ENCODE measurements at places on chromosomes 2 and 18. TPM values are rescaled to one million over a fixed set of nuclear protein-coding genes. Genes with fewer than 3 reads are reported as not detected.
A peak's percentile ranks its signal among the peaks of the same experiment; 100 is the strongest.

The SIX2 gene
- 0.65 TPM for total RNA-seq

The FIGN gene
- 13.5 TPM for total RNA-seq

The DYNC1I2 gene
- 66.3 TPM for total RNA-seq

The CAPN14 gene
- total RNA-seq = 0.18 TPM

The NOL4 gene
- total RNA-seq = not detected

The PTPN2 gene
- 15.3 TPM for total RNA-seq

DNA sequence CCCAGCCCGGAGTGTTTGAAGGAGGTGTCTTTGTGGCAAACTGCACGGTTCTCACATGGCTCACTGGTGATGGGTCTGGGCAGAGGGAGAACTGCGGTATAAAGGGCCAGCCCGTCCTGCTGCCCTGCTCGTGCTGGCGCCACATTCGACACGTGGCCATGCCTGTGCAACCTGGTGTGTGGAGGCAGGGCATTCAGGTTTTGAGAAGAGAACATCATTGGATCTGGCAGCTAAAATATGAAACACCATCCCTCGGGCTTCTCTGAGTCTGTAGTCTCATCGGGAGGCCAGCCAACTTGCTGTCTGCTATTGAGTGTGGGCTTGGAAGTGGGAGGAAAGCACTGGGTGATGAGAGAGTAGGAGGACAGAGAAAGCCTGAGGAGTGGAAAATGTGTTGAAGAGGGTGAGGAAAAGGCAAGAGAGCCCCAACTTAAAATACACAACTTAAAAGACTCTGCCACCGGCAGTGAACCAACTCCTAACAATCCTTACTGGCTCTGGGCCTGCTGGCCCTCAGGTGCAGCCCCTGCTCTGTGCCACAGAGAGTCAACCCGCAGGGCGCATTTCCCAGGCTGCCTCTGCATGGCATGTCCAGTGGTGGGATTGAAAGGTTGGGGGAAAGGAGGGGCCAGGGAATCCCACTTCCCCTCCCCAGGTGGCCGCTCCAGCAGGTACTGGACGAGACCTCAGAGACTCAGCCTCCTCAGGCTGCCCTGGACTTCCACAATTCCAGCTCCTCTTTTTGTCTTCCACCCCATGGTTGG lies 112.7 kb upstream of the DLX2 start:
- DNase-seq = peak; percentile 63

- DNase-seq = no peak
These were observed 41.1 kb downstream of the ARL6IP6 start for GRCh38 chr2:152759290-152760072.

GRCh38 chr2:174615871-174616436 lies 18.4 kb upstream of the WIPF1 start:
- DNase-seq = peak; percentile 80

DNA sequence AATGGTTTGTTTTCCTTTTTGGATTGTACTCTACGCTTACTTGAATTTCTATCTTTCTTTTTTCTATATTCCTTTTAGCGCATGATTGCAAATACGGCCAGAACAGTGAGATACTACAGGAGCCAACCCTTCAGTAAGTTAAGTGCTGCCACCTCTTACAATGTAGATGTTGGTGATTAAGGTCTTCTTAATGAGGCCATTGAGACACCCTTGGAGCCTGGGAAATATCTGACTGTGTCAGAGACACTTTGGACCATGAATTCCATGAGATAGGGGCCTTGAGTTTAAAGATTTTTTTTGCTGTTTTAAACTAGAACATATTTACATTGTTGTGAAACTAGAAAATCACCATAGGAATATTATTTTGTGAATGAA lies 27.1 kb upstream of the MAP3K20 start:
- no peak for DNase-seq

GRCh38 chr2:190462611-190463010 lies 54.5 kb downstream of the MFSD6 start:
- no peak for DNase-seq

- no peak for DNase-seq
These were observed 19.1 kb downstream of the CYBRD1 start for GRCh38 chr2:171541202-171541887.

DNA sequence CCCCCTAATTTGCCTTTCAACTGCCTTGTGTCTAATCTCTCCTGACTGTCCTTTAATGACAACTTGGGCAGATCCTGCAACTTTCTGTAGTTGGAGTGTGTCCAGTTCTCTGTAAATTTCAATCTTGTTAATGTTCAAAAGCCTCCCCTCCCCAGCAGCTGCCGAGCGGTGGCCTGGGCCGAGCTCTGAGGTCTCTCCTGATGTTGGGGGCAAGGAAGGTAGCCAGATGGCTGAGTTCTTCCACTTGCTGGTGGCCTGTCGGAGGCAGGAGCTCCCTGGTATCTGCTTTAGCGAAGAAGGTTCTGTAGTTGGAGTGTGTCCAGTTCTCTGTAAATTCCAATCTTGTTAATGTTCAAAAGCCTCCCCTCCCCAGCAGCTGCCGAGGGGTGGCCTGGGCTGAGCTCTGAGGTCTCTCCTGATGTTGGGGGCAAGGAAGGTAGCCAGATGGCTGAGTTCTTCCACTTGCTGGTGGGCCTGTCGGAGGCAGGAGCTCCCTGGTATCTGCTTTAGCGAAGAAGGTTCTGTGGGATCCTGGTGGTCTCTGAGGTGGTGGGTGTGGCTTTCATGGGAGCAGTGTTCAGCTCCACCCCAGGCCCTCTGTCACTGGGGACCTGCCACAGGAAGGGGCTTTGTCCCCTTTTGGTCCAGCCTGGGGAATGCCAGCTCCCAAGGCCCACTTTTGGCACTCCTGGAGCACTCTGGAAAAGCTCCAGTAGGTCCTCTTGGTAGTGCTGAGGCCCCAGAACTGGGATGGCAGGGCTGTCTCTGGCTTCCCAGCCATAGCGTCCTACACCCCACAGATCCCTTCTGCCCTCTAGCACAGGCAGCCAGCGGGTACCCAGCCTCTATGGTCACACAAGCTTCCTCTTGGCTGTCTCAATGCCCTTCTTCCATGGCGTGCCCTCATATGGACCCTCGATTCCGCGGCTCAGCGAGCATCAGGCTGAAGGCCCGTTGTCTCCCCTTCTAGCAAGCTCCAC lies 211.9 kb downstream of the ALPK2 start:
- DNase-seq = no peak

GRCh38 chr2:113156278-113157117 lies 17.3 kb upstream of the PSD4 start:
- no peak for DNase-seq

- no peak for DNase-seq
These were observed 147.3 kb upstream of the SPRED2 start for GRCh38 chr2:65579506-65580235.

- DNase-seq = no peak
These were observed 3.7 kb upstream of the ATG16L1 start for GRCh38 chr2:233247744-233248143.

- no peak for DNase-seq
These were observed 209.5 kb downstream of the DYM start for GRCh38 chr18:49250816-49251388.

DNA sequence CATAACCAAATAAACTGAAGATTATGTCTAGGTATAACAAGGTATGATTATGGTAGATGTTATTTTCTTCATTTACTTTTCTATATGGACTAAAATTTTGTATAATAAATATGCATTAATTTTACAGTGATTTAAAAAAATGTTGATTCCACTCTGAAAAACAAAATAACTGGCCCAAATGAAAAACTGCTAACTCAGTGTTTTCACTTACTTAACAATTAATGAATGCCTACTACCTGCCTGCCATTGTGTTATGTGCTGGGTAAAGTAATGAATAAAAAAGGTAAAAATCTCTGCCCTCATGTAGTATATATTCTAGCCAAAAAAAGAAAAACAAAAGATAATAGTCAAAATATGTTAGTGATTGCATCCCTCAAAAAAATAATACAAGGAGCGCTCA lies 29.6 kb upstream of the C2orf15 start:
- DNase-seq = no peak

GRCh38 chr2:143828763-143829537 lies 691.0 kb downstream of the ZEB2 start:
- no peak for DNase-seq

All from right cardiac atrium (tissue), 5 donors.